ENCODE measurements at places on chromosomes 12 and 14.

GRCh38 chr12:93767524-93767863 is 90.3 kb downstream of the CRADD start:
- no peak for DNase-seq

DNA sequence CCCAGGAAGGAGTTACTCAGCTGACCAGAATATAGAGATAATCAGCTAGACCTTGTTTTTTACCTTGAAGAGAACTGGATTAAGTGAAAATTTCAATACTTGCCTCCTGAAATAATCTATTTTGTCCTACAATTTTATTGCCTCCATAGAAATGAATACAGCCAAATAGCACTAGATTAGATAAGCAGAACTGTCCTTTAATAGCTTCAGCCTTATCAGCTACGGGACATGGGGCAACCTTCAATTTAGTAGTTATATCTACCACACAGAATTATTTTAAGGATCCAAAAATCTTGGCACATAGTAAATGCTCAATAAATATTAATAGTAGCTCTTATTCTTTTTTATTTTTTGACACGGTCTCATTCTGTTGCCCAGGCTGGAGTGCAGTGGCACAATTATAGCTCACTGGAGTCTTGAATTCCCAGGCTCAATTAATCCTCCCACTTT is 67.2 kb upstream of the PLEKHG3 start:
- DNase-seq, result no peak

GRCh38 chr12:11705010-11705409 is 55.5 kb downstream of the ETV6 start:
- no peak for DNase-seq

DNA sequence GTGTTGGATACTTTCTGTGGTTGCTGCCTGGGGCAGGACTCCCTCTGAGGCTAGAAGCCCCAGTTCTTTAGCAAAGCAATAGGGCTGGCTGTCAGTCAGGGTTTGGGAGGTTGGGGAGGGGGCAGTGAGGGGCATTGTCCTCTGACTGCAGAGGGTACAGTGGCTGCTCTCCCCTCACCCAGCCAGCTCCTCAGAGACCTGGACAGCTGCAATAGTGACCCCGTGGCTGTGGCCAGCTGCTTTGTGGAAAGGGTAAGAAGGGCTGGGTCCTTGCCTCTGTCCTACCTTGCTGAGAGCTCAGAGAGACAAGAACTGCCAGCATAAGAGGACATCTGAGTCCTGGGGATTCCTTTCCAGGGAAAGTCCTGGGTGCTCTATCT is 25.8 kb downstream of the PLEKHG3 start:
- no peak for DNase-seq

DNA sequence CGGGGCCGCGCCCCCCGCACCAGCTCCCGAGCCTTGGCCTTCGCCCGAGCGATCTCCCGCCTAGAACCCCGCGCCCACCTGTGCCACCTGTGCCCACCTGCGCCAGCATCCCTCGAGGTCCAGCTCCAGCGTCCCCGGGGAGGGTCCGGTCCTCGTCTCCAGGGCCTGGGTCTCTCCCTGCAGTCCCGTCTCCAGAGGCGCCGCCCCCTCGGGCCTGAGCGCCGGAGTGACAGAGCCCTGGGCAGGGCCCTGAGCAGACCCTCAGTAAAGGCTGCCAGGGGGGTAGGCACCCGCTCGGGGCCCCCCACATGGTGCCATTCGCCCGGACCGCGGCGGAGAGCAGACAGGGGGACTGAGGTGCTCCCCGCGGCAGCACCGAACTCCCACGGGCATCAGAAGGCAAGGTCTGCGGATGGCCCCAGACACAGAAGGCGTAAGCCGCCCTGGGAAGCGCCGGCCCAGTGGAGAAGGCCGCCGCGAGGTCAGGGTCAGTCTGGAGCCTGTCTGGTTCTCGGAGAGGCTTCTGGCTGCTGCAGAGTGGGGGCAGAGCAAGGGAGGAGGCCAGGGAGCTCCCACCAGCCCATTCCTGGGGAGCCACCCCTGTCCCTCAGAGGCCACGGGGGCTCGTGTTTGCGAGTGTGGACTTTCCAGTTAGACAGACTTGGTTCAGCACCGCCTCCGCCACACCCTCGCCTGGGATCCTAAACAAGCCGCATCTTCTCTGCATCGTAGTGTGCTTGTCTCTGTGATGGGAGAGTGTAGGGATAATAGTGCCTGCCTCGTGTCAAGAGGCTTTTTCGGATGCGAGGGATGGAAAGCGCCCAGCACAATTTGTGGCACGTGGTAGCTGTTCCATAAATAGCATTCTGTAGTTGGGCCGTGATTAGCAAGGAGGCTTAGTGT is 1.1 kb upstream of the PPP1R13B start:
- DNase-seq, result no peak

DNA sequence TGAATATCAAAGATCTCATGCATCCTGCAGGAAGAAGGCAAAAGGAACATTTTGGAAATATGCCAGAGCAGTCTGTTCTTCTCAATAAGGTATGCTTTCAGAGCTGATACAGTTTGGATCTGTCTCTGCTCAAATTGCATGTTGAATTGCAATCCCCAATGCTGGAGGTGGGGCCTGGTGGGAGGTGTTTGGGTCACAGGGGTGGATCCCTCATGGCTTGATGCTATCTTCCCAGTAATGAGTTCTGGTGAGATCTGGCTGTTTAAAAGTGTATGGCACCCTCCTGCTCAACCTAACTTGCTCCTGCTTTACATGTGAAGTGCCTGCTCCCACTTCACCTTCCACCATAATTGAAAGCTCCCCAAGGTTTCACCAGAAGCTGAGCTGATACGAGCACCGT is 76.6 kb downstream of the RIN3 start:
- DNase-seq, result no peak

DNA sequence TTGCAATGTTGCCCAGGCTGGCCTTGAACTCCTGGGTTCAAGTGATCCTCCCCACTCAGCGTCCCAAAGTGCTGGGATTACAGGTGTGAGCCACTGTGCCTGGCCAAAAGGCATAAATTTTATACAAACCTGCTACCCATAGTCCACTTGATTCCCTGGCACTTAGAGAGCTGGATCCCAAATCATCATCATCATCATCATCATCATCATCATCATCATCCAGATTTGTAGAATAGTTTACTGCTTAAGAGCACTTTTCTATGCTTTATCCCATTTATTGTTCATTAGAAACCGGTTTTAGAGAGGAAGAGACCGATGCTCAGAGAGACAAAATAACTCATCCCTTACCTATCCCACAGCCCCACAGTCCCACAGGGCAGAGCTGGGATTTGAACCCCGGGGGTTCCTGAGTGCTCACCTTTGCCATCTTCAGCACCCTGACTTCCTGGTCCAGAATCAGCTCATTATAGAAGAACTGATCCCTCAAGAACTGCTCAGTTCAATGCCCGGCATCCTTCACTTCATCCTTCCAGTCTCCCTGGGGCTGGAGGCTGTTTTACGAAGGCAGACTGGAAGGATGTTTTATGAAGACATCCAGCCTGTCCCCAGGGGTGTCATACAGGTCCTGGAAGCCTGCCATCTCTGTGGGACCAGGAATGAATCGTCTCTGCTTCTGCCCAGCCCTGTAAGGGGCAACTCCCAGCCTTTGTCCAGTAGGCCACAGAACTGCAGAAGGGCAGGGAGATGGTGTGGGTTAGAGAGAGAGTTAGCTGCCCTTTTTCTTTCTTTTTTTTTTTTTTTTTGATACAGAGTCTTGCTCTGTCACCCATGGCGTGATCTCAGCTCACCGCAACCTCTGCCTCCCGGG is 20.2 kb upstream of the OASL start:
- DNase-seq, result no peak

- no peak for DNase-seq
Observed at GRCh38 chr14:38848243-38848935, 254.6 kb downstream of the SEC23A start.

DNA sequence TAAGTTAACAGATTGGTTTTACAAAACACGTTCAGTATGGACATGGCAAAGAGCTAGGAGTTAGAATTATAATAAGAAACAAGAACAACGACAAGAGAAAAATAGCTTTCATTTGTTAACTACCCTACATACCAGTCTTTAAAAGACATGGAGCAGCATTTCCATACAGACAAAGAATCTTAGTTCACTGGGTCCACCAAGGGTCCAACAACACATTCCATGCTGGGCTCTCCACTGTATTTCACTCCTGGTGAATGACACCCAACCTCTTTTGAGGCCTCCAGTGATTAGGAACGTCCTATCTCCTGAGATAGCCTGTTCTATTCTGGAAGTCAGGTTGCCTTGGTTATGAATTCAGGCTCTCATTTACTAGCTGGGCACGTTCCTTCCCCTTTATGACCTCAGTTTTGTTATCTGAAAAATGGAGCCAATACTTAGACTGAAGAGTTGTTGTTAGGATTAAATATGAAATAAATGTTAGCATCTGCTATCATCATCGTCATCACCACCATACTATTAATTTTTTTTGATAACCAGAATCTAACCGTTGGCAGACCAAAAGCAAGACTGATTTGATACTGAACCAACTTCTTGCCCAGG is 37.7 kb downstream of the C12orf75 start:
- no peak for DNase-seq

- DNase-seq, result no peak
Observed at GRCh38 chr12:27399074-27399473, 47.5 kb upstream of the SMCO2 start.

GRCh38 chr12:106790020-106790419 is 15.5 kb downstream of the RIC8B start:
- no peak for DNase-seq

DNA sequence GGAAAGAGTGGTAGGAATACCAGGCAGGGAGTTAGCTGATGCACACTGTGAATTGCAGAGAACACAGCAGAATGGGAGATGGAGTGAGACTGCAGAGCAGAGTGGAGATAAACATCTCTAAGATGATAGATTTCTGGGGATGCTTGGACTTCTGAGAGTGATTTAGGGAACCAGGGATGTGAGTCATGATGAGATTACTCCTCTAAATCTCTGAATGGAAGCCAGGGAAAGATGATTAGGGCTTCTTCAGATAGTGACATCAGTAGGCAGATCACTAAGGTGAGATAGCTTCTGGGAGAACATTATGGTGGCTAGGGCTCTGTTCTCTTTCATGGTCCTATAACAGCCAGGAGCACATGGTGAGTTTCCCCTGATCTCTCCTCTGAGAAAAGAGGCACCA is 501.5 kb upstream of the USP15 start:
- DNase-seq, result no peak

DNA sequence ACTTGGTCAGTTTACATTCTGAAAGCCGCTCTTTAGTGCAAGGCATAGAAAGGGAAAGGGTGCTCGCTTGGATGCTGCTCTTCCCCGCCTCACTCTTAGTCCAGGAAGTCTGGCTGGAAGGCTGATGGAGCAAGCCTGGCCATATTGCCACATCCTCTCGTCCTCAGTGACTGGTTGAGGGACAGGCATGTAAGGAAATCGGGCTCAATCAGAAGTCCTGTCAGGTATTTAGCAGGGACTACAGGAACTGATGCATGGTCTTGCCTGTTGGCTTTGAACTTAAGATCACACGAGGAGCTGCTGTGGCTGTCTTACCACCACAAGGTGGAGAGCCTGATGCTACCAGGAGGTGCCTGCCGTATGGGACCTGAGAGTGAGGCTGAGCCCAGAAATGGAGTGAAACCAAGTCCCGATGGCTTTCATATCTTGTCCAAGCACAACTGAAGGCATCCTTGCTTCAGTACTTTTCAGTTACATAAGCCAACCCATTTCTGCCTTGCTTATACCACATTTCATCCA is 10.7 kb upstream of the C12orf75 start:
- DNase-seq, result no peak

- DNase-seq, result no peak
Observed at GRCh38 chr12:101612160-101612916, 17.6 kb downstream of the MYBPC1 start.

- DNase-seq, result no peak
Observed at GRCh38 chr14:60165547-60165876, 314 bp upstream of the DHRS7 start.

GRCh38 chr12:130984183-130985058 is 30.7 kb downstream of the ADGRD1 start:
- no peak for DNase-seq

GRCh38 chr12:81874166-81874565 is 115.0 kb upstream of the PPFIA2 start:
- no peak for DNase-seq

DNA sequence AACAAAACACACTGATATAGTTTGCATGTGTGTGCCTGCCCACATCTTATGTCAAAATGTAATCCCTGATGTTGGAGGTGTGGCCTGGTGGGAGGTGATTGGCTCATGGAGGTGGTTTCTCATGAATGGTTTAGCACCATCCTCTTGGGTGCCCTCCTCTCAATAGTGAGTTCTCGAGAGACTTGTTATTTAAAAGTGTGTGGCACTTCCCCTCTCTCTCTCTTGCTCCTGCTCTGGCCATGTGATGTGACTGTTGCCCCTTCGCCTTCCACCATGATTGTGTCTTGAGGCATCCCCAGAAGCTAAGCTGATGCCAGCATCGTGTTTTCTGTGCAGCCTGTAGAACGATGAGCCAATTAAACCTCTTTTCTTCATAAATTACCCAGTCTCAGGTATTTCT is 454.1 kb upstream of the DCN start:
- DNase-seq, result no peak

GRCh38 chr14:93832665-93833064 is 44.4 kb upstream of the PRIMA1 start:
- DNase-seq, result no peak

DNA sequence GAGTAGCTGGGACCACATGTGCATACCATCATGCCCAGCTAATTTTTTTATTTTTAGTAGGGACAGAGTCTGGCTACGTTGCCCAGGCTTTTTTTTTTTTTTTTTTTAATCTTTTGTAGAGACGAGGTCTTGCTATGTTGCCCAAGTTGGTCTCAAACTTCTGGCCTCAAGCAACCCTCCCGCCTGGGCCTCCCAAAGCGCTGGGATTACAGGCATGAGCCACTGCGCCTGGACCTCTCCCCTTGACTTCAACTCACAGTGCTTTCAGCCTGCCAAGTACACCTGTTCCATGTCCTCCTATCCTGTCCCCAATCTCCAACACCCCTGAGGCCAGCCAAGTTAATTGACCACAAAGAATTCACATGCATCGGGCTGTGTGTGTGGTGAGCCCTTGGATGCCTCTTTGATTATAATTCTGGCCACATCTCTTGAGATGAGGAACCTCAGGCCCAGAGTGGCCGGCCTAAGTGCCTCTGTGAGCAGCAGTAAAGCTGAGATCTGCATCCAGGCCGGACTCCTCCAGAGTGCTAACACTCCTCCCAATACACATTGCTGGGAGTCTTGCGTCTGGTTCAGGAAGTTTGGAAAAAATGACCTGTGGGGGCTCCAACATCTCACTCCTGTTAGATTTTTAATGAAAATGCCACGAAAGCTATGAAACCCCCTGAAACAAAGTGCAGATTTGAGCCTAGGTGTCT is 6.8 kb downstream of the RAB35 start:
- DNase-seq, result no peak

DNA sequence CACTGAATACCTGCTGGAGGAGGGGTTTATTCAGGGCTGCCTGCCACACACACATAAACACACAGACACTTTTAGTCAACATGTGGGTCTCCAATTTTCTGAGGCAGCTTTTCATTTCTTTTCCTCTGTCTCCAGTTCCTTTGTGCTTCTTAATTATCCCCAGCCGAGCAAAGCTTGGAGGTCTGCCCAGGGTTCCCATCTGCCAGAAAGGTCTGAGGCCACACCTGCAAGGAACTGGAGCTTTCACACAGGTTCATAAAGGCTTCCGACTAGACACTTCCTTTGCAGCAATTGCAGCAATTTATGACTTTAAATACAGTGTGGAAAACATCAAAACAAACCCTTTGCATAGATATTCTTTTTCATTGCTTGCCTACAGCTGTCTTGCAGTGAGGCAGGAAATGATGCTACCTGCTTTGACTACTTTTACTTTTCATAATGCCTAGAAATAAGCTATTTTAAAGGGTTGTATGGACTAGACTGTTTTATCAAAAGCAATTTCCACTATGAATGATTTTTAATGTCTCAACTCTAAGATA is 1318.9 kb downstream of the AACS start:
- DNase-seq, result no peak

Data from activated T-helper 1 cell treated with anti-CD3 and anti-CD28 coated beads, Interleukin-2, amount 50 U/mL, for 16 hours (primary cell).